Naive thymus-derived CD4-positive, alpha-beta T cell (primary cell): ENCODE measurements at places on chromosomes 13 and 19.

DNA sequence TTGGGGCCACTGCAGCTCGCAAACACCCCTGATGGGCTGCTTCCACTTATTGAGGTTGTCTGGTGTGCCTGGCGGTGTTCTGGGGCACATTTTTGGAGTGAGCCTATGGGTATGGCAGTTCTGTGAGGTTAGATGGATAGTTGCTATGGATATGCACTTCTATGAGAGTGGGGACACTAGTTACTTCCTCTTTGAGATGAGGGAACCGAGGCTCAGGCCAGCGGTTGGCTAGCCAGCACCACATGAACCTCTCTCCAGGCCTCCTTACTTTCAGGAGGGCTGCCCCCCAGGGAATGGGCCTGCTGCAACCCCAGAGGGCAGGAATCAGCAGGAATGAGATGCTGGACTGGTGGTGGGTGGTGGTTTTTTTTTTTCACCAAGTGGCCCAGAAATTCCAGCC is 13.5 kb upstream of the PRR19 start:
- DNase-seq = no peak
- no peak overlapping the region for H3K4me3 ChIP-seq

- no peak overlapping the region for H3K27ac ChIP-seq
- H3K4me1 ChIP-seq = peaks cover 3% of the 10 kb centered on the region
- no peaks in the 10 kb centered on the region for H3K36me3 ChIP-seq
- H3K4me3 ChIP-seq = no peak overlapping the region
- DNase-seq = no peak
Observed at GRCh38 chr19:45763691-45764294, 5.3 kb downstream of the SIX5 start.

DNA sequence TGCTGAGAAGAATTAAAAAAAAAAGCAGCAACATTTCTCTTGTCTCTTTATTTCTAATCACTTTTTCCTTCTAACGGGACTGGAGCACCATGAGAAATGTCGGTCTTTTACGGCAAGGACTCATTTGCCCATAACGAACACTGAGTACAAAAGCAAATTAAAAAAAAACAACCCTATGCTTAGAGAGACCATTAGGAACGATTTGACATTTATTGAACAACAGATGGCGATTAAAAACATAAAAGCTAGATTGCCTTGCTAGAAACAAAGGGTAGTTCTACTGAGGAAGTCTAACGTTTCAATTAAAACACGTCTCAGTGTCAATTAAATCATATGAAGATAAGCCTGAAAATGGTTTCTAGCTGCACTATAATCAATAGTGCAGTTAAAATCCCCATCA is 51.1 kb downstream of the OLFM4 start:
- no peak for DNase-seq
- no peaks in the 10 kb centered on the region for H3K36me3 ChIP-seq
- no peak overlapping the region for H3K27ac ChIP-seq
- H3K4me3 ChIP-seq = no peak overlapping the region
- H3K27me3 ChIP-seq = no peaks in the 10 kb centered on the region

DNA sequence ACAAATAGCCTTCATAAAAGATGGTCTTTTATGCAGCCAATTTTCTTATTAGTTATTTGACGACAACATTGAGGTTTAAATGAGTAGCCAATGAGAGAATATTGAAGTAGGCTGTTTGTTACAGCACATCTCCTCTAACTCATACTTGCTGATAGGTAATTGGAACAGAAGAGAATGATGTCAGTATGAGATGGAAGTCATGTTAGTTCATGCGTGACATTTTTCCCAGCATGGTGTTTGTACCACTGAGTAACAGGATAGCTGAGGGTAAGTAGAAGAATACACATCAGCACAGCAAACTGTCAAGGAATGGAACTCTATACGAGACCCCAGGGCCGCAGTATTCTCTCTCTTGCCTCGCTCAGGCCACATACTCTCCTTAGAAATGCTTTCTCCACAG is 37.2 kb downstream of the COL4A2 start:
- no peak for DNase-seq
- no peaks in the 10 kb centered on the region for H3K36me3 ChIP-seq
- H3K27ac ChIP-seq = no peak overlapping the region

DNA sequence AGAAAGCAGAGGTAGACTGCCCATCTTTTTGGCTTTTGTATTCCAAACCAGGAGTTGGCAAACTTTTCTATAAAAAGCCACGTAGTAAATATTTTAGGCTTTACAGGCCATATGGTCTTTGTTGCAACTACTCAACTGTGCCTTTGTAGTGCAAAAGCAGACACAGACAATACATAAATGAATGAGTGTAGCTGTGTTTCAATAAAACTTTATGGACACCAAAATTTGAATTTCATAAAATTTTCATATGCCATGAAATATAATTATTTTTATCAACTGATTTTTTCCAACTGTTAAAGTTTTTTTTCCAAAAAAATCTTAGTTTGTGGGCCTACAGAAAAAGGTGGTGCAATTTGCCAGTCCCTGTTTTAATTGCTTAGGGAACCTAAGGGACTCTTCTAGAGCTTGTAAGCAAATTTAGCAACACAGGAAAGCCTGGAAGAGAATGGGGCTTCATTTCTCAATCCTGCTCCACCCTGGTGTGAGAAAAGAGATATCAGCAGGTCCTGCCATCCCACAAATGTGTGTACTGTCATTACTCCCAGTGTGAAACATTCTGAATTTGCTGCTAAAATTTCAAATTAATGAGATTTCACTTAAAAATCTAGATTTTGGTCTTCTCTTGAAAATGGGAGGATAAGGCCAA is 194.2 kb downstream of the RGCC start:
- H3K4me3 ChIP-seq = no peak overlapping the region
- no peaks in the 10 kb centered on the region for H3K4me1 ChIP-seq
- no peaks in the 10 kb centered on the region for H3K27me3 ChIP-seq
- H3K27ac ChIP-seq = no peak overlapping the region
- no peak for DNase-seq

DNA sequence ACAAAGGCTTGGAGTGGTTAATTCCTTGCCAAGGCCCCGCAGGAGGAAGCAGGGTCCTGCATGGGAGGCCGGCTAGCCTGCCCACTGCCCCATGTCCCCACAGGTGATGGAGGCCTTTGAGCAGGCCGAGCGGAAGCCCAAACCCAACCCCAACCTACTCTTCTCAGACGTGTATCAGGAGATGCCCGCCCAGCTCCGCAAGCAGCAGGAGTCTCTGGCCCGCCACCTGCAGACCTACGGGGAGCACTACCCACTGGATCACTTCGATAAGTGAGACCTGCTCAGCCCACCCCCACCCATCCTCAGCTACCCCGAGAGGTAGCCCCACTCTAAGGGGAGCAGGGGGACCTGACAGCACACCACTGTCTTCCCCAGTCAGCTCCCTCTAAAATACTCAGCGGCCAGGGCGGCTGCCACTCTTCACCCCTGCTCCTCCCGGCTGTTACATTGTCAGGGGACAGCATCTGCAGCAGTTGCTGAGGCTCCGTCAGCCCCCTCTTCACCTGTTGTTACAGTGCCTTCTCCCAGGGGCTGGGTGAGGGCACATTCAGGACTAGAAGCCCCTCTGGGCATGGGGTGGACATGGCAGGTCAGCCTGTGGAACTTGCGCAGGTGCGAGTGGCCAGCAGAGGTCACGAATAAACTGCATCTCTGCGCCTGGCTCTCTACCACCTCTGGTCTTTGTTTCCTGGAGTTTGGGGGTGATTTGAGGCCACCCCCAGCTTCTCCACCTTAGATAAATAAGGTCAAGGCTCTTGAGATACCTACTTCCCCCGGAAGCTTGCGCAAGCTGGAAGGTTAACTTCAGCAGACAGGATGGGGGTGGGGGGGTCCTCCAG is 2.6 kb downstream of the B3GNT8 start:
- no peak for DNase-seq
- peaks cover 66% of the 10 kb centered on the region for H3K36me3 ChIP-seq
- peaks cover 6% of the 10 kb centered on the region for H3K4me1 ChIP-seq
- H3K27me3 ChIP-seq = no peaks in the 10 kb centered on the region

GRCh38 chr19:40398417-40399131 is 8.6 kb upstream of the HIPK4 start:
- no peaks in the 10 kb centered on the region for H3K36me3 ChIP-seq
- no peak overlapping the region for H3K27ac ChIP-seq
- DNase-seq = peak; percentile 54
- H3K4me3 ChIP-seq = no peak overlapping the region

DNA sequence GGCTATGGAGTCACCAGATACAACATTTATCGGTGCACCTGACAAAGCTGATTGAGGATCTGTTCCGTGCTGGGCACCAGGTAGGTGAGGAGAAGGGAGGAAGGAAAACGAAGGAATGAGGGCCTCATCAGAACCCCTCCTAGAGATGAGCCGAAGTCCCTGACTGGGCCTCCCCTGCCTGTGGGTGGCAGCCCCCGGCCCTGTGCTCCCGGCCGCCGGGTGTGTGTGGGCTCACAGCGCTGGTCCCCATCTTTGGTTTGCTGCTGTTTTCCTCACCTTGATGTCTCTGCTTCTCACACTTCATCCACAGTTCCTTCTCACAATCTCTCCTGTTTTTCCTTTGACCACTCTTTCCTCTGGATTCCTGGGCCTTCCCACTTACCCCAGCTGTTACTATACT is 32.8 kb downstream of the TMED1 start:
- DNase-seq = no peak
- H3K36me3 ChIP-seq = peaks cover 22% of the 10 kb centered on the region

DNA sequence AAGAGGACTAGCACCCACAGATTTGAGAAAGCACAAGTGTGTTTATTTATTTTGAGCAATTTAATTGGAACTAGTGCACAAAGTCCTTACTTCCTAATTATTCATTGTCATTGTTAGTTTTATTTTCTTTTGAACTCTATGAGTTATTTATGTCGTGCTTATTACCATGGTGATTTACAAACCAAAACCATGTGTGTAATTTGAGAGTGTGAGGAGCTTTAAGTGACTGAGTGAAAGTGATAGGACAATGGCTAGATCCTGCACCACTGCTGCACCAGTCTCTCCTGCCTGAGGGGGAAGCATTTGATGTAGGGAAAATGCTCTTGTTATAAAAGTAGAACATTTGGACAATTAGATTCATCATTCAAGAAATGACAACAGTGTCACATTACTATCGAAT is 172.3 kb upstream of the KLF12 start:
- no peak overlapping the region for H3K27ac ChIP-seq
- H3K27me3 ChIP-seq = no peaks in the 10 kb centered on the region
- H3K4me3 ChIP-seq = no peak overlapping the region
- DNase-seq = no peak
- no peaks in the 10 kb centered on the region for H3K4me1 ChIP-seq

DNA sequence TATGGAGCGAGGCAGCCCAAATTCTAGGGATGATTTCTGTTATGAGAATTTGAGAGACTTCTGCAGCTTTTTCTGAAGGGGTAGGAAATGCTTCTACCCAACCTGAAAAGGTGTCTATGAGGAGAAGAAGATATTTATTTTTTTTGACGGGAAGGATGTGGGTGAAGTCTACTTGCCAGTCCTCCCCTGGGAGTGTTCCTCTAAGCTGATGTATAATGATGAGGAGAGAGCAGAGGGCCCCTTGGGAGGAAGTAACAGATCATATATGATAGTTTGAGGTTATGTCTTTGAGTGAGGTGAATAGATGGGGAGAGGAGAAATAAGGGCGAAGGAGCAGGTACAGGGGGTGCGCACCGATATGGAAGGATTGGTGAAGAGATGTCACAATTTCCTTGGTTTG is 910.6 kb upstream of the SLITRK5 start:
- H3K4me1 ChIP-seq = no peaks in the 10 kb centered on the region
- no peak overlapping the region for H3K27ac ChIP-seq
- H3K4me3 ChIP-seq = no peak overlapping the region
- DNase-seq = no peak

GRCh38 chr19:33675501-33676124 is 53.9 kb downstream of the CHST8 start:
- H3K4me1 ChIP-seq = no peaks in the 10 kb centered on the region
- no peak overlapping the region for H3K27ac ChIP-seq
- H3K36me3 ChIP-seq = no peaks in the 10 kb centered on the region
- H3K4me3 ChIP-seq = no peak overlapping the region

DNA sequence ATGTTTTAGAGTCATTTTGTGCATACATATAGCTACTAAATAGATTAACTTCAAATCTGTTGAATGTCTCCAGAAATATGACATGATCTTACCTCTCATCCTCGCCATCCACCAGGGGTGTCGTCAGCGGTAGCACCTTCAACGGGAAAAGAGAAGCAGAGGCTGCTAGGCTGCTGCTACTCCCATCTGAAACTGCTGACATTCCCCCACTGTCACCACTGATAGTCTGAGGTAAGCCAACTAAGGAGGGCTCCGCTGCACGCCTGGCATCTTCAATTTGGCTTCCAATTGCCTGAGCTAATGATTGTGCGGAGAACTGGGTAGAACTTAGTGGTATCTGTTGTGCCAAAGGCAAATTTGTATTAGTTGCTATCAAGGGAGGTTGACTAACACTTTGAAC is 3.1 kb downstream of the TSC22D1 start:
- no peak overlapping the region for H3K4me3 ChIP-seq
- H3K36me3 ChIP-seq = no peaks in the 10 kb centered on the region
- no peaks in the 10 kb centered on the region for H3K27me3 ChIP-seq
- DNase-seq = no peak
